ENCODE measurements at places on chromosomes 13 and 19. TPM values are rescaled to one million over a fixed set of nuclear protein-coding genes. Genes with fewer than 3 reads are reported as not detected.

TUBA3C gene
- not detected for total RNA-seq

ZNF225 gene
- total RNA-seq: 5.2 TPM

KDM4B gene
- total RNA-seq: 16.1 TPM

GGN gene
- 0.28 TPM for total RNA-seq

PALM3 gene
- 0.28 TPM for total RNA-seq

MED16 gene
- total RNA-seq: 21.3 TPM

PKN1 gene
- 106 TPM for total RNA-seq

TPTE2 gene
- not detected for total RNA-seq

TGFB1 gene
- 10.7 TPM for total RNA-seq

ATP4A gene
- total RNA-seq: not detected

FARP1 gene
- 18.6 TPM for total RNA-seq

ZNF699 gene
- 15.1 TPM for total RNA-seq

PTOV1 gene
- 42.6 TPM for total RNA-seq

KANK3 gene
- 0.56 TPM for total RNA-seq

CBARP gene
- total RNA-seq: 1.7 TPM

HCN2 gene
- 1.1 TPM for total RNA-seq

WDR88 gene
- not detected for total RNA-seq

KLK6 gene
- not detected for total RNA-seq

SHC2 gene
- total RNA-seq: 1.4 TPM

TMC4 gene
- total RNA-seq: 1.4 TPM

POMP gene
- total RNA-seq: 199 TPM

MYO1F gene
- 0.19 TPM for total RNA-seq

PNMA8A gene
- 0.77 TPM for total RNA-seq

C13orf46 gene
- 0.28 TPM for total RNA-seq

BST2 gene
- 30.7 TPM for total RNA-seq

CLEC17A gene
- total RNA-seq: under 0.01 TPM

LRRC4B gene
- total RNA-seq: 0.38 TPM

F2RL3 gene
- not detected for total RNA-seq

OR7D2 gene
- not detected for total RNA-seq

NPAS1 gene
- total RNA-seq: 5.6 TPM

FAAP24 gene
- total RNA-seq: 3.1 TPM

MRPL54 gene
- total RNA-seq: 34.4 TPM

PODNL1 gene
- total RNA-seq: 0.58 TPM

ZNF563 gene
- 4.2 TPM for total RNA-seq

C19orf38 gene
- 2.3 TPM for total RNA-seq

C1QTNF9B gene
- not detected for total RNA-seq

ZNF525 gene
- total RNA-seq: 6.9 TPM

SLITRK5 gene
- not detected for total RNA-seq

TEAD2 gene
- total RNA-seq: 14.7 TPM

PROSER3 gene
- total RNA-seq: 4.0 TPM

RPL13A gene
- 2,978 TPM for total RNA-seq

Measured in regular cardiac myocyte (primary cell).